Pons (tissue), 1 donor: ENCODE measurements at places on chromosomes 1 and 21.
A peak's percentile ranks its signal among the peaks of the same experiment; 100 is the strongest.

DNA sequence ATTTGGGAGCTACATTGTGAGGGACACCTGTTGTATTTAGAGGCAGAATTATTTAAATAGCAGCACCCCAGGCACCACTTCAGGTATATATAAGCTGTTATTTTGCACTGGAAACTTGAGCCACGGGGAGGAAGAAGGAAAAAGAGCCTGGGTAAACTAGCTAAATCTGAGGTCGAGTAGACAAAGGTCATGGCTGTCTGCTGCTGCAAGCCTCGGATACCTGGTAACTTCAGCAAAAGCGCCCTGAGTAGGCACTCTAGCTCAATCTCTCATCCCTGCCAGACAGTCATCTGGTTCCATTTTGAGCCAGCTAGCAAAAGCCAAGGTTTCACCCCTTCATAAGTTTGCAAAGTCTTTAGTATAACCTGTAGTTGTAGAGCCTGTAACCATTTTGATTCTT lies 101.9 kb upstream of the ZNF644 start:
- DNase-seq, result no peak

- no peak for DNase-seq
Measured at GRCh38 chr1:191963286-191963685, 195.0 kb upstream of the RGS18 start.

- no peak for DNase-seq
Measured at GRCh38 chr1:61782771-61783170, 40.5 kb downstream of the PATJ start.

DNA sequence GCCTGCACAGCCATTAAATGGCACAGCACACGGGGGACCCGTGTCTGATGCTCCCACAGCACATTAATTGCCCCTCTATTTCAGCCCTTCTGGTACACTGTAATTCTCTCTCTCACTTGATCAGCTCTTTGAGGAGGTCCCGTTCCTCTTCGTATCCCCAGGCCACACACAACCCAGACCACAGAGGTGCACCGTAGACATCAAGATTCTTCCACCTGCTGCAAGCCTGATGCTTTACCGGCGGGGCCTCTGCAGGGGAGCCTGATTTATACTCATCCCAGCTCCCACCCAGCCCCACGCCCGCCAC lies 759 bp downstream of the SMYD3 start:
- DNase-seq, result no peak

GRCh38 chr1:53378932-53379661 lies 51.2 kb upstream of the LRP8 start:
- DNase-seq, result no peak

DNA sequence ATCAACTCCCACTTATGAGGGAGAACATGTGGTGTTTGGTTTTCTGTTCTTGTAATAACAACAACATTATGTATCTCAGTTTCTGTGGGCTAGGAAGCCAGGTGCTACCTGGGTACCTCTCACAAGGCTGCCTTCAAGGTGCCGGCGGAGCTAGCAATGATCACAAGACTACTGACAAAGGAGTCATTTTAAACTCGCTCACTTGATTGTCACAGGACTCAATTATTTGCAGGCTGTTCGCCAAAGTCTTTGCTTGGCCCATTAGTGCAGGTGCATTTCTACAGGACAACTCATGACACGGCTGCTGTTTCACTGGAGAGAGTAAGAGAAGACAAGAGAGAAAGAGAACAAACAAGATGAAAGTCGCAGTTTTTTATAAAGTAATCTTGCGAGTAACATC lies 1237.4 kb upstream of the TMPRSS15 start:
- no peak for DNase-seq

- DNase-seq, result no peak
Measured at GRCh38 chr1:53580009-53580400, 120.8 kb downstream of the DMRTB1 start.

DNA sequence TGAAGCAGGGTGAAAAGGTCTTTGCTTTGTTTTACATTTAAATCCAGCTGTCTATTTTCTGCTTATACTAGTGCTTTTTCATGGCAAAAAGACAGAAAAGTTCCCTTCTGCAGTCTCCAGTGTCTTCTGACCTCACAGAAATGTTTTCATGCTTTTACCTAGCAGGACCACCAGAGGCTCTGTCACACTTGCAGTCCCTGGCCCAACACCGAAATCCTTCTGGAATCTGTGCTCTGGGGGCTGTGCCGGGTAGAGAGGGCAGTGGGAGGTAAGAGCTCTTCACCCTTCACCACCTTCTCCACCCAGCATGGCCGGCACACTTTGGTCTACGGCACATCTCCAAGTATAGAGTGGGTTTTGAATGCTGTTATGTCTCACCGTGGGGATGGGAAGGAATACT lies 20.8 kb downstream of the GNAT2 start:
- no peak for DNase-seq

DNA sequence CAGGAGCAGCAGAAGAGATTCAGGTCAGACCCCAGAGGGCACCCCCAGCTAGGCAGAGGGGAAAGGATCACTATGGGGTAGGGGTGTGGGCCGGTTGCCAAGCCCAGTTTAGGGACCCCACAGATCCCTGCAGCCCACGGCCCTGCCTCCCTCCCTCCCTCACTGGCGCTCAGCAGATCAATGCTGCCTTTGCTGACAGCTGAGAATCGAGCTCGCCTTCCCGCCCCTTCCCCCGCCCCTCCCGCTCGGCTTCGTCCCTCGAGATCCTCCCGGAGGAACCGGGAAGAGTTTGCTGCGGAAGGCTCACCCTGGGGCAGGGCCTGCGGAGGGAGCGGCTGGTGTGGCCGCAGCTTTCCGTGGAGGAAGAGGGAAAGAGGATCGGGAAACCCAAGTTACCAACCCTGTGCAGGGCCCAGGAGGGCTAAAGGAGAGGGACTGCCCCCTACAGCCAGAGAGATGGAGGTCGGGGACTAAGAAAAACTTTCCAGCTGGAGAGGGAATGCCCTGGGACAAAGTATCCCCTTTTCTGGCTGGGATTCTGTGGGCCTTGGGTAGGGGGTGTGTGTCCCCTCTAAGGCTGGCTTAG lies 1.1 kb upstream of the KCNQ4 start:
- no peak for DNase-seq

- DNase-seq, result no peak
Measured at GRCh38 chr21:44348861-44349260, 4.6 kb upstream of the TRPM2 start.

DNA sequence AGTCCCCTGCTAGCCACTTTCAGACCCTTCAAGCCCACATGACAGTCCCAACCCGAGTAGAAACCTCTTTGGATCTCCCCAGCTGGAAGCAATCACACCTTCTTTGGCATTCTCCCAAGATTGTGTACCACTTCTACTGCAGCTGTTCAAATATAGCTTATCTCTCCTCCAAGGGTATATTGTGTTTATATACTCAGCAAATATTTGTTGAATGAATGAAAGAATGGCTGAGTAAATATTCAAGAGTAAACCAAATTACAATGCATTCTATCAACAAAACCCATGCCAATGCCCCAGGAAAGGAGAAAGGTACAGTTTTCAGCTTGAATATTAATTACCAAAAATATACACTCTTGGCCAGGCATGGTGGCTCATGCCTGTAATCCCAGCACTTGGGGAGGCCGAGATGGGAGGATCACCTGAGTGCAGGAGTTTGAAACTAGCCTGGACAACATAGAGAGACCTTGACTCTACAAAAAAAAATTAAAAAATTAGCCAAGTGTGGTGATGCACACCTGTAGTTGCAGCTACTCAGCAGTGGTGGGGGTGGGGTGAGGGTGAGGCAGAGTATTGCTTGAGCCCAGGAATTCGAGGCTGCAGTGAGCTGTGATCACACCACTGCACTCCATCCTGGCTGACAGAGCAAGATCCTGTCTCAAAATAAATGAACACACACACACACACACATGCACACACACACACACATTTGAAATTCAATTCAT lies 68.5 kb downstream of the NIBAN1 start:
- no peak for DNase-seq

- no peak for DNase-seq
Measured at GRCh38 chr1:201655243-201655642, 116.3 kb downstream of the NAV1 start.

DNA sequence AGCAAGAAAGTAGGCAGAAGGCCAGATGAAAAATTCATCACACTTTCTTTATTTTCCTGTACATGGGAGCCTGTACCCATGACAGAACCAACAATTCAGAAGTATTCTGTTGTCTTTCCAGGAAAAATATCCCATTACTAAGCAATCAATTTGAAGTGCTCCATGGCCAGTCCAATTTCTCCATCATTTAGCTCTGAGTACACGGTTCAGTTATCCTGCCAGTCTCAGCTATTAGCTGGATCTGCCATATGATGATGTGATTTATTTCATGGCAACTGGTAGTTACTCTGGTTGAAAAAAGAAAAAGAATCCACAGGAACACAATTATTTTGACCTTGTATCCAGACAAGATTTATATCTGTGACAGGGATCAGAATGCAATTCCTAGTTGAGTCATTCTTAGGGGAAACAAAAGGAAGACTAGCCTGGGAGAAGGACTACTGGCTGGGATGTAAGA lies 70.6 kb upstream of the GORAB start:
- no peak for DNase-seq

- no peak for DNase-seq
Measured at GRCh38 chr1:39116860-39117728, 87.4 kb upstream of the MACF1 start.

DNA sequence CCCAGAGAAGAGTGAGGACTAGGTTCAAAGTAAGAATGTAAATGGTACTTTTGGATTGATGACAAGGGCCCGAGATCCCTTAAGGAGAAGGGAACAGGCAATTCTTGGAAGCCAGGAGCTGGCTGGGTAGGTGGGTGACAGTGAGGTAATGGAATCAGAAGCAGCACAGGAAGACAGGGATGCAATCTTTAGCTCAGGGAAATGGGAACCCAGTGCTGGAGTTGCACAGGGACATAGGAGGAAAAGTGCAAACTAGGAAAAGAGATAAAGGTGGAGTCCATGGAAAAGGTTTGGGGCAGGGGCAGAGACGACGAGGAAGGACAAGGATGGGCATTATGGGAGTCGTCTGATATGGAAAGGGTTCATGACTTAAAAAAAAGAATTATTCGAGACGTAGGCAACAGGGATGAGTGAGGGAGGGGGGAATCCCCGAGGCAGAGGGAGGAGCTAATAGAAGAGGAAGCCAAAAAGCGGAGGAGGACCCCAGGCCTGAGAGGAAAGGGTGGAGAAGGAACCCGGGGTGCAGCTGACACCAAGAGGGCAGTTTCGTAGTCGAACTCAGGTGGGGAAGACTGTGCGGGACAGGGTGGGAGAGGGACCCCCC lies 495 bp downstream of the PI4KB start:
- DNase-seq, result peak; percentile 61

GRCh38 chr1:81549588-81550127 lies 251.1 kb upstream of the ADGRL2 start:
- peak; percentile 54 for DNase-seq

DNA sequence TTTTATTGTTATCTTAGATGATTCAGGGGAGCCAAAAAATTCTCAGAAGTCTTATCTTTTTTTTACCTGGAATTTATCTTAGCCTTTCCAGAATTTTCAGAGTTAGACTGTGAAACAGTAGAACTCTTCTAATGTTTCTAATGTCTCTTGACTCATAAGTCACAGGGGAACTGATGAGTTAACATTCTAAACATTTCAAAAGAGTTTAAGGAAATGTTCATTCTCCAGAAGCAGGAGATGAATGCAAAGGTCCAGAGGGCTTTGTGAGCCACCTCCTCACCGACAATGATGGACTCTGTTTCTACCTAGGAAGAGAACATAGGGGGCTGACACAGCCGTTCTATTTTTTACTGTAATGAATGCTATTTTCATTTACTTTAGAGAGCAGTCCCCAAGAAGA lies 157.5 kb downstream of the BRINP2 start:
- no peak for DNase-seq

- no peak for DNase-seq
Measured at GRCh38 chr1:245247801-245248200, 93.0 kb downstream of the KIF26B start.

GRCh38 chr1:2583331-2583791 lies 3.2 kb upstream of the PRXL2B start:
- DNase-seq, result no peak

- no peak for DNase-seq
Measured at GRCh38 chr1:173663159-173663558, 6.5 kb downstream of the ANKRD45 start.

- DNase-seq, result peak; percentile 63
Measured at GRCh38 chr21:16075649-16076282, 346.0 kb downstream of the USP25 start.

DNA sequence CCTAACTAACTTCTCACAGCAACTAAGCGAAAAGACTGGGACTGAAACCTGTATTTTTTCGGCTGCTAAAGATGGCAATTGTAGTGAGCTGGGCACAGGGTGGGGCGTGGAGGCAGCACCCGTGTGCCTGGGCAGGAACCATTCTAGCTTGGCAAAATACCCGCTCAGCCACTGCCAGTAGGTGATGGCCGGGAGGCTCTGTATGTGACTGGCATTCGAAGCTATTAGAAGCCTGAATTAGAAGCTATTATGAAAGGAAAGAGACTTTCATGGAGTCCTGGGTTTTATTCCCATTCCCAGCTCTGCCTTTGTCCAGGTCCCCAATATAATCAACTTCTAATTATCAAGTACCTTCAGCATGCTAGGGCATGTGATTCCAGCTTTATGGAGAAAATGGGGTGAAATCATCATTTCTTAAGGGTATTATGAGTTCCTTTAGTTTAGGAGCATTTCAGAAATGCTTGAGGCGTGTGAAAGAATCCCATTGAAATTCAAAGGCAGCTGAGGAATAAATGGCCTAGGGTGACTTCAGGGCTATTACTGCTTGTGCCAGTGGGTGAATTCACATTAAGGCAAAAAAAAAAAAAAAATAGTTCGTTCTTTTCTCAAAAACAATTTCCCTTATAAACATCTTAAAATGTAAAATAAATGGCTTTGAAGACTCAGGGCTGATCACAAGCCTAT lies 125.6 kb downstream of the KCNN3 start:
- DNase-seq, result peak; percentile 45

DNA sequence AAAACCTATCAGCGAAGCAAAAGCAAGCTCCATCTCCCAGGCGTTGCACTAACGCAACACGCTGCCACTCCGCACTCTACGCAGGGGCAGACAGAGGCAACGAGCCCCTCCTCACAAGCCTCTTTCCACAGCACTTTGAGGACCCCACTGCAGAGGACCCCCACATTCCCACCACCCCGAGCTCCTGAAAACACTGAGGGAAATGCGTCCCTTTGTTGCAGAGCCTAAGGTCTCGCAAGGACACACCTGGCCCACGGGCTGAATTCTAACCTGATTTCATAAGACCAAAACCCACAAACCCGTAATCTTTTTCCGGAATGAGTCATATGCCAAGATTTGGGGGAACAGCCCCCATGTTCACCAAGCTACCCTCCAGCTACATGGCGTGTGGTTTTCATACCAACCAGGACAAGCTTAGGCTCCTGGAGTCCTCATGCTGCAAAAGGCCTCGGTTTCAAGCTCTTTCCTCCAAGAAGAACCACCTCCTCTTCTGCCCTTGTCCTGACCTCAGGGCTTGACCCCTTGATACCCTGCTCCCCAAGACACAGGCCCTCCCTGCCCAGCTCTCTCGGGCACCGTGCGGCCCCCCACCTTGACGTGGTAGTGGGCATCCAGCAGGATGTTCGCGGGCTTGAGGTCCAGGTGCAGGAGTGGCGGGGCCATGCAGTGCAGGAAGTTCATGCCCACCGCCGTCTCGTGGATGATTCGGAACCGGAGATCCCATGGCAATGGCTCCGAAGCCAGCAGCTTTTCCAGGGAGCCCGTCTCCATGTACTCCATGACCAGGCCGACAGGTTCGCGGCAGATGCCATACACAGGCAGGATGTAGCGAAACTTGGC lies 10.7 kb downstream of the RIPK4 start:
- no peak for DNase-seq
